ENCODE measurements at places on chromosomes 4 and X. TPM values are rescaled to one million over a fixed set of nuclear protein-coding genes. Genes with fewer than 3 reads are reported as not detected.

The SSX4 gene
- not detected for total RNA-seq

The KDR gene
- not detected for total RNA-seq

The GABRG1 gene
- total RNA-seq: 1.0 TPM

The USP17L20 gene
- not detected for total RNA-seq

The CLNK gene
- not detected for total RNA-seq

The PPP1R2C gene
- total RNA-seq: not detected

The AADAT gene
- total RNA-seq: 2.8 TPM

The ITM2A gene
- not detected for total RNA-seq

The HTN3 gene
- total RNA-seq: not detected

The CTAG1A gene
- not detected for total RNA-seq

The VCX2 gene
- total RNA-seq: 3.2 TPM

The ARHGAP4 gene
- total RNA-seq: 0.82 TPM

DNA sequence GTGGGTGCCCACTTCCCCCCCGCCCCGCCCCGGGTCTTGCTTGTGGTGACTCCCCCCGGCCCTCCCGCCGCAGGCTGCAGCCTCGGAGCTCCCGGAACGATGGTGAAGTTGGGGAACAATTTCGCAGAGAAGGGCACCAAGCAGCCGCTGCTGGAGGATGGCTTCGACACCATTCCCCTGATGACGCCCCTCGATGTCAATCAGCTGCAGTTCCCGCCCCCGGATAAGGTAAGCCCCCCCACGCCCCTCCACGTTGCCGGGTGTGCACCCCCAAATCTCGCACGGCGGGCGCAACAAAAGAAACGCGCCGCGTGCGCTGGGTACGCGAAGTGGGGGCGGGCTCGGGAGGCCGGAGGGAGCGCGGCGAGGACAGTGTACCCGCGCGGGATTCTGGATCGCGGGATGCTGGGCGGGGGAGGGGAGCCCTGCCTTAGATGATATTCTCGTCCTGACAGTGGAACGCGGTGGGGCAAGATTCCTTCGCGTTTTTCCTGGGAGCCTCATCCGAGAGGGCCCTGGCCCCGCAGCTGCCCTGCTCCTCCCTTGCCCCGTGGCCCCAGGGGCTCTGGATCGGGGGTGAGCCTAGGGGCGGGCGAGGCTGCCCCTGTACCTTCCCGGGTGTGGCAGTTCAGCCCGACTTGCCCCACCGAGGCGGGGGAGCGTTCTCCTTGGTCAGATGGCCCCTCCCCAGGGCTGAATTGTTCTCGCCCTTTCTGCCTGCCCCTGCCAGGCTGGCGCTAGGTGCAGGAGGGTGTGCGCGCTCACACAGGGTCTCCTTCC lies 819 bp downstream of the NSG1 start:
- DNase-seq: no peak

GRCh38 chr4:183843248-183843671 lies 61.8 kb upstream of the STOX2 start:
- no peak for DNase-seq

DNA sequence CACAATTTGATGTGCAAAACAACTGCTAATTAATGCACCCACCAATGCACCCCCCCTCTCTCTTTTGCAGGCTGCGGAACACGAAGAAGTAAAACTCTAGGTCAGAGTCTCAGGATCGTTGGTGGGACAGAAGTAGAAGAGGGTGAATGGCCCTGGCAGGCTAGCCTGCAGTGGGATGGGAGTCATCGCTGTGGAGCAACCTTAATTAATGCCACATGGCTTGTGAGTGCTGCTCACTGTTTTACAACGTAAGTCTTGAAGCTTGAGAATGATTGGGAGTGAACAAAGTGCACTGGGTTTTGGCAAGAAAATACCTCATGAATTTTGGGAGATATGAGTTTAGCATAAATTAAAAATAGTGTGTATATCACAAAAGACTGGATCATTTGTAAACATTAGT lies 28.9 kb downstream of the TMPRSS11E start:
- DNase-seq: no peak

DNA sequence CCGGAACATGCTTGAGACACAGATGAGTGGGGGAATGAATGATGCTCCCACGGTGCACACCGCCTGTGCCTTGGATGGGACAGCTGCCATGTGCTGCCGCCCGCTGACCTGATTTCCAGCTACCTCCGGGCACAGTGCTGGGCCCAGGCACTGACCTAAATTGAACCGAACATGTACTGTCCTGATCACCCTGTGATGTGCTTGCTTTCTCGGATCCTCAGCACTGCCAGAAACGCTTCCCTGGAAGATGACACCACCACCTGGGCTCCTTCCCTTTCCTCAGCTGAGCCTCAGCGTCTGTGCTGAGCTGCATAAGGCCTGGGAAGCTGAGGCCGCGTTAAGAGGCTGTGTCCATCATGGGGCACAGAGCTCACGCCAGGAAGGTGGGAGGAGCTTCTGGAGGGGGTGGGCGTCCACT lies 39.3 kb upstream of the MXD4 start:
- no peak for DNase-seq

DNA sequence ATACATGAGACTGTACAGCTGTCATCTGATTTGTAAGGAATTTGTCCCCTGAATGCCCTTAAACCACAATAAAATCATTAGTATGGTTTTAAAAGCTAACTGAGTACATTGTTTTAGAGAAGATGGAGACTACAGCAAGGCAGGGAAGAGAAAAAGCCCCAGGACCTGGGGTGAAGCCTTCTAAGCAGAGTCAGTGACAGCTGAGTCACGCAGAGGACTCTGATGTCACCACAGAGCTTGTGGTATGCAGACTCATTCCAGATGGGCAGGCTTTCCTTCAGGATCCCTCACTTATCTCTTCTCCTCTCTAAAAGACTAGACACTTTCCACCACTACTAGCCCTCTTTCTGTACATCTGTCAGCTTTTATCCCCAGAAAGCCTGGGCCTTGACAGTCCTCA lies 97.1 kb upstream of the ATOH1 start:
- peak; percentile 56 for DNase-seq

DNA sequence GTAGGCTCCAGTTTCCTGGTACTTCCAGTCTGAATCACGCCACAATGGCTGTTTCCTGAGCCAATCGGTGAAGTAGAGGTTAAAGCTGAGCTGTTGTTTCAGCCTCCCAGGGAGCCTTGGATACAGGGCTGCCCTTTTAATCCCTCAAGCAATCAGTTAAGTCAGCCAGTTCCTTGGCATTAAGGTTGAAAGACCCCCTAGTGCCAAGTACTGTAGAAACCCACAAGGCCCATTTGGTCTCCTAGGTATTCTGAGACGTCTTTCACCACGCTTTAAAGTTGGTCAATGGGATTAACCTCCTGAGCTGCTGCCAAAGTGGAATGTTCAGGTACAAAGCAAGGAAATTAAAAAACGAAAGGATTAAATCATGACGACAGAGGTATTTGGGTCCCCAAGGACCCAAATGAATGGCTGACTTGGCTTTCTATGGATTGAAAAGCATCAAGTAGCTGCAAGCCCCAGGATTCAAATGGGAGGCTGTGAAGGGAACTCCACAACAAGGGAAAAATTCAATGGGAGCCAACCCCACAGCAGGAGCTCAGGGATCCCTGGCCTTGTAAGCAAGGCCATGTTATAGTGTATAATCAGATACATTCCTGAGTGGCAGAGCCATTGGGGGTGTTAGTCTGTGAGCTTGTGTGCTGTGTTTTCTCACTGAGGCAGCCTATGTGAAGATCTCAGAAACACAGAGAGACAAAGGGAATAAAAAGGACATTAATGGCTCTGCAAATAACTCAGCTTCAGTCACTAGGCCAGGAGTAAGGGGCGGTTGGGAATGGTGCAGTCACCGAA lies 86.0 kb downstream of the ATG4A start:
- no peak for DNase-seq

GRCh38 chr4:114180481-114180880 lies 201.0 kb upstream of the ARSJ start:
- DNase-seq: peak; percentile 69

DNA sequence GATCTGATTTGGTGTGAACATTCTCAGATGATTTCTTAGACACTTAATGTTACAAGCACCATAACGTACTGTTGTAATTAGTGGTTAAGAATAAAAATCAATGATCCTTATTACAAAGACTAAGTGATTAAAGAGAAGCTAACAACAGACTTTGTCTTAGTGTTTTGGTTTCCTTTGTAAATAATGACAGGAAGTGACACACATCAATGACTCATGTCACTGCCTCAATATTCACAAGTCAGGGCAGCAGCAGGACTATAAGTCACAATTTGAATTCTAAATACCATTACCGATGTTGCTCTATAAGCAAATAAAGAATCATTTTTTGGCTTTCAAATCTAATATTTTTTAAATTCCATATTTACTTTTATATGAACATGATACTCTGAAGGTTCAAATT lies 115.8 kb upstream of the FAT4 start:
- DNase-seq: peak; percentile 61

DNA sequence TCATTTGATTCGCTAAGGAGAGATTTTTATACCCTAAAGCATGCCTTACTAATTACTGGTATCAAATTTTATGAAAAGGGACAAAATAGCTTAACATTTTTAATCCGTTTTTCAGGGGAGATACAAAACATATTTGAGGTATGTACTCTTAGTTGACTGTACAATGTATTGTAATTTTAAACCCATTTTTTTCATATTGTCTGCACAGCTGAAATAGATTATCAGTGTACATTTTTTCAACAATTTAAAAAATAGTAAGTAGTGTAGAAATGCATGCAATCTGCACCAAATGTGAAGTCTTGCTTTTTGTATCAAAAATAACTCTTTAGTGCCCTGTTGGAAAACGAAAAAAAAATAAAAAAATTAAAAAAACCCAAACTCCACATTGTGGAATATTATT lies 82.2 kb downstream of the TENM3 start:
- no peak for DNase-seq

DNA sequence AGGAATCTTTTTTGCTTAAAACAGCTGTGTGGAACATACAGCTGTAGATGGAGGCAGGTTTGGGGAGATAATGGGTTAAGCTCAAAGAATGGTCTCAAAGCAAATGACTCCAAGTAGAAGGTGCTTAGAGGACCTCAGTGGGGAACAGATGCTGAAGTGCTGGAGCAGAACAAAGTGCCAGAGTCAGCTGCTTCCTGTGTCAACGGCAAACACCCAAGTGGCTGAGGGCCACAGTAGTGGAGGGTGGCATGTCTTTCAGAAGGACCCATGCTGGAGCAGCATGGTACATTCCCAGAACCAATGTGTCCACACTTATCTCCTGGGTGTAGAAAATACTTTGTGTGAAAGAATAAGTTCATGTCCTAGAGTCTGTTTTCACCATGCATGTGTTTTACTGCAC lies 197.5 kb downstream of the CCNG2 start:
- no peak for DNase-seq

DNA sequence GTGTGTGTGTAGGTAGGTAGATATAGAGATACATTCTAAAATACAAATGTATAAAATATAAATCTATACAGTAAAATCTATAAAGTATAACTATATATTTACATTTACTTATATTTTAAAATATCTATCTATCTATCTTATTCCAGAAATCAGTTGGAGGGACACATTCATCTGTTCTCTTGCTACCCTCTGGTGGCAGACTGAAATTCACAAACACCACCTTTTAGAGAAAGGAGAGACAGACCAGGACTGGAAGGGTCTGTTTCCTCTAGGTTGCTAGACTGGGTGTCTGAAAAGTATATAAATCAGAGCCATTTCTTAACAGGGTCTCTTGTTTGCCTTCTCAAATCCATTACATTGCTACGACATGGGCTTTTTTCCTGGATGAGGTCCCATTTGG lies 343.0 kb downstream of the OPHN1 start:
- no peak for DNase-seq

DNA sequence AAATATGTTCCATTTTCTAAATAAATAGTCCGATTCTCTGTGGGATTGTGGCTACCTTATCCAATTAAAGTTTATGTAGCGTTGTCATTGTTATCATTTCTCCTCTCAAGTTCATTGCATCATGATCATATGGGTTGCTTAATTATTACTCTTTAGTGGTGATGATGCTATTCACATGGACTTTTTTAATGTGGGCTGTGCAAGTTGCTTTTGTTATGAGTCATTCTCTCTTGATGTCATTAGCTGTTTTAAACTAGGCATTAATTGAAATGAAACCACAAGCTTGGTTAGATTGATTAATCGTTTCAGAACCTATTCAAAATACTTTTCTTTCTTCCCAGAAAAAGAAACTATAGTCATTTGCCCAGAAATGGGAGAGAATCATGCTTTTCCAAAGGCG lies 38.2 kb downstream of the NHS start:
- peak; percentile 69 for DNase-seq

DNA sequence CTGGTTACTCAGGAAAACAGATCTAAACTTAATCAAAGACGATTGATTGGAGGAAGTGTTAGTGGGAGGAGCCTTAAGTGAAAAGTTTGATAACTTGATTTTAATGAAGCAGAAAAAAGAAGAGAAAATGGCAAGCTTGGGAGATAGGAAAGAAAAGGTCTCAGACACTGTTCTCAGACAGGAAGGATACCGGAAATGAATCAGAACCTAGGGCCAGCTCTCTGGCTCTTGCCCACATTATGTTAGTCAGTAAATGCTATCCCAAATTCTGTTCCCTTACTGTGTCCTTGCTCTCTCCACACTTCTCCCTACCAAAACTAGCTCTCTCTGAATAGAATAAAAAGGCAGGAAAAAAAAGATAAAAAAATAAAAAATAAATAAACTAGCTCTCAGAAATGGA lies 48.6 kb upstream of the TMEM164 start:
- no peak for DNase-seq

GRCh38 chr4:169080981-169081380 lies 70.9 kb upstream of the CBR4 start:
- no peak for DNase-seq

DNA sequence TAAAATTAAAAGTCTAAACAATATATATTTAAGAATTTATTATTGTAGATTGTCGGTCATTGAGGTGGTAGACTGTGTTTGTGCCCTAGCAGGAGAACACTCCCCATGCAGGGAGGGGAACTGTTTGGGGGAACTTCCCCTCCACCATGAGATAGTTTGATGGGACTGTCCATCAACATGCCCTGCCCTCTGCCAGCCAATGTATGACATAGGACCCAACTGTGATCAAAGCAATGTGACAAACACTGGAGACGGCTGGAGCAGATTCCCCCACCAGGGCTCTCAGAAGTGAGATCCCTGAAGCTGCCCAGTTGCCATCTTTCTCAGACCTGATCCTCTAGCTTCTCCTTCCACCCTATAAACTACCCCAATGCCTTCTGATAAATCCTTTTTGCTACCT lies 44.9 kb downstream of the SH3KBP1 start:
- no peak for DNase-seq

- no peak for DNase-seq
These were observed 38.0 kb upstream of the IL21 start for GRCh38 chr4:122658818-122659295.

GRCh38 chrX:19791562-19791961 lies 95.8 kb downstream of the SH3KBP1 start:
- DNase-seq: no peak

DNA sequence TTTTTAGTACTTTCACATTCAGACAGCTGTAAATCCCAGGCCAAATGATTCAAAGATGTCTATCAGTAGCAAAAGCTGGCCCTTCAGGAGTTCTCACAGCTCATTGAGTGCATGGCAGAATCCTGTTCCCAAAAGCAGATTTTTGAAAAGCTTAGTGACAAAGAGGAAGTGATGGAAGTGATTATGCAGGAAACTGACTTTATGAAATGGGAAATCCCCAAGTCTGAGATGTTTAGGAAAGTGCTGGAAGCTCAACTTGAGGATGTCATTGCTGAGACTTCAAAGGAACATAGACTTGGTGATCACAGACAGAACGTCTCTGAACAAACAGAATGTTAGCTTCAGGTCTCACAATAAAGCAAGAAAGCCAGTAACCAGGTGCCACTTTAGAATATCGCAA lies 51.0 kb upstream of the CFAP47 start:
- no peak for DNase-seq

Measured in H4 (cell line).